ENCODE measurements at places on chromosomes 7 and 10.

GRCh38 chr7:157444011-157444842 lies 107.4 kb downstream of the DNAJB6 start:
- DNase-seq, result no peak

GRCh38 chr10:96685306-96685705 lies 35.0 kb downstream of the PIK3AP1 start:
- DNase-seq, result no peak

DNA sequence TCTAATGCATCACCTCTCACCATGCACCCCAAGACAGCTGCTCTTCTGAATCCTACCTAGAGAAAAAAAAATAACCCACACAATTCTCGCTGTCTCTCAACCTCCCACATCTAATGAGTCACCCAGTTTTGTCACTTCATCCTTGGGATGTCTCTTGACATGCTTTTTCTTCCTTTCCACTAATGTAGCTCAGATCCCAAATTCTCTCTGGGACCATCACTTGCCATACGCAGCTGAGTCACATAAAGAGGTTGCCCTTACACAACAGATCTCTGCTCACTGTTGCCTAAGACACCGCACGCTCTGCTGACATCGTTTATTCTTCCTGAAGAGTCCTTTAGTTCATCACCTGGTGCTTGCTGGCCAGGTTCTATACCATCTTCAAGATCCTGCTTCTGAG lies 606.0 kb upstream of the GALNT17 start:
- no peak for DNase-seq

DNA sequence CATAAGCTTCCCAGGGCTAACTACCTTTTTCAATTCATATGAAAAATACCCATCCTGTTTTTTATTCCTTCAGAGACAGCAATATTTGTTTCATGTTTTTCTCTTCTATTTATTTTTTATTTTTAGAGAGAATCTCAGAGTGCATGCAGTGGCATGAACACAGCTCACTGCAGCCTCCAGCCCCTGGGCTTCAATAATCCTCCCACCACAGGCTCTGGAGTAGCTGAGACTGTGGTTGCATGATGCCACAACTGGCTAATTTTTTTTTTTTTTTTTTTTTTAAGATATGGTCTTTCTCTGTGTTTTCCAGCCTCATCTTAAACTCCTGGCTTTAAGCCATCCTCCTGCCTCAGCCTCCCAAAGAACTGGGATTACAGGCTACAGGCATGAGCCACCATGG lies 296.7 kb upstream of the AKR1E2 start:
- no peak for DNase-seq

GRCh38 chr7:133320891-133321290 lies 68.0 kb downstream of the EXOC4 start:
- no peak for DNase-seq

DNA sequence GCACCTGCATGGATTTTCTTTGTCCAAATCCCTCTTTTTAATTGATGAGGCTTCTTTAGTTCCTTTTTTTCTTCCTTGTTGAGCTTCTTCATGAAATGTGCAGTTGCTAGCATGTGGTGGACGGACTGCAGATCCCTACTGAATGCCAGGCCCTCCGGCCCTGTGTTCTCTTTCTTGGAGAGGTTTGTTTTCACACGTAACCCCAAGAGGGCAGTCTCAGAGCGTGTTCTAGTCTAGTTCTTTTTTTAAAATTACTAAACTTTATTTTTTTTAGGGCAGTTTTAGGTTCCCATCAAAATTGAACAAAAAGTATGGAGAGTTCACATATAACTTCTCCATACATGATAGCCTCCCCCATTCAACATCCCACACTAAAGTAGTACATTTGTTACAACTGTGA lies 190.0 kb downstream of the CFTR start:
- DNase-seq, result no peak

DNA sequence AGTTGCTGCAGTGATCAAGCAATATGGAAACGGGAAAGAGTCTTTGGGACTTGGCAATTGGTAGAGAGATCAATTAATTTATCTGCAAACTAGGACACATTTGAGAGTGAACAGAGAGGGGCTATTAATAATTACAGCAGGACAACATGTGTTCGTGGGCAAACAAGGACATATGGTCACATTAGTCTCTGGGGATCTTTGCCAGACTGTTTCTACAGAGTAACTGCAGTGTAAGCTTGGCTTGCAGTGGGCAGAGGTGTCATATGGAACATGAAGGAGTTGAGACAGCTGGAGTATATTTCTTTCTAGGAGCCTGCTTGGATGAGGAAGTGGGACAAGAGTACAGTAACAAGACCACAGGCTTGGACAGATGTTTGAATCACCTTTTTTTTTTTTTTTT lies 232.1 kb upstream of the LYZL1 start:
- DNase-seq, result no peak

DNA sequence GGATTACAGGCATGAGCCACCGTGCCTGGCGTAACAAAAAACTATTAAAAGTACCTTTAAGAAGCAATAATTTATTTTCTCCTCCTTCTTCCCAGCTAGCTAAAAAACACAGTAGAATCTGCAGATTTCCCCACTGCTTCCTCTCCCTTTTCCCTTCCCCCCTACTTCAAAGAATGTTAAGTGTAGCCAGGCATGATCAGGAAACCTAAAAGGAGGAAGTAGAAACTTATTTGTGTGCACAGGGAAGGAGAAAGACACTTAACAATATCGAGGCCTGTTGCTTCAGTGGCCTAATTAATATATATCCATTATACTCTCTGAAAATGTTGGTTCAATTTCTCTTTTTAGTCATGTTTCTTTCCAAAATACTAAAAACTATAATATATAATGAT lies 127.7 kb downstream of the NRBF2 start:
- no peak for DNase-seq

DNA sequence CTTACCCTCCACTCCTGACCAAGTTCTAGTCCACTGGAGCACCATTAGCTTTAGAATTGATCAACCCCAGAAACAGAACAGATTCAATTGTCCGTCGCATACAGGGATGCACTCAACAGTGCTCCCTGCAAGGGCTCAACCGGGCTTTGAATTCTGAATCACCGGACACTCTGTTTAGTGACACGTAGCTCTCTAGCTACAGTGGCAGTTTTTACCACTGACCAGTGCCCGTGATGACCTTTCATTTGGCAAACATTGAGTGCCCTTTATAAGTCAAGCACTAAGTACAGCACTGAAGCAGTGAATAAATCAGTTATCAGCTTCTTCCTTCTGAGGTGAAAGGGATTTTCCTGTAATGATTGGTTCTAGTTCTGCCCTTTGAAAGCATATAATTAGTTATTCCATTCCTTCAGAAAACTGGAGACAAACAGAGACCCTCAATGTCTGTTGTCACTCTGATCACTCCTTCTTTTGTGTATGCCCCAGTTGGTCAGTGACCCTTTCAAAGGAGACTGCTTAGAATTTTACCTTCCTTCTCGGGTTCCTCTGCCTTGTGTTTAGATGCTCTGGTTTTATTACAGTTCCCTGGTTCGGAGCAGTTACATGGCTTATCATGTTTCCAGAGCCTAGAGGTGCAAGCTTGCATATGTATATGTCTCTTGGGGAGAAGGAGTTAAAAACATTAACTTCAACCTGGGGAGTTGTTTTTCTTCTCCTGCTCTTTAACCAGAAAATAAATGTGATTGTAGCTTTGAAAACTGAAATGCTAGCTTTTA lies 68.9 kb downstream of the ZNF365 start:
- no peak for DNase-seq

DNA sequence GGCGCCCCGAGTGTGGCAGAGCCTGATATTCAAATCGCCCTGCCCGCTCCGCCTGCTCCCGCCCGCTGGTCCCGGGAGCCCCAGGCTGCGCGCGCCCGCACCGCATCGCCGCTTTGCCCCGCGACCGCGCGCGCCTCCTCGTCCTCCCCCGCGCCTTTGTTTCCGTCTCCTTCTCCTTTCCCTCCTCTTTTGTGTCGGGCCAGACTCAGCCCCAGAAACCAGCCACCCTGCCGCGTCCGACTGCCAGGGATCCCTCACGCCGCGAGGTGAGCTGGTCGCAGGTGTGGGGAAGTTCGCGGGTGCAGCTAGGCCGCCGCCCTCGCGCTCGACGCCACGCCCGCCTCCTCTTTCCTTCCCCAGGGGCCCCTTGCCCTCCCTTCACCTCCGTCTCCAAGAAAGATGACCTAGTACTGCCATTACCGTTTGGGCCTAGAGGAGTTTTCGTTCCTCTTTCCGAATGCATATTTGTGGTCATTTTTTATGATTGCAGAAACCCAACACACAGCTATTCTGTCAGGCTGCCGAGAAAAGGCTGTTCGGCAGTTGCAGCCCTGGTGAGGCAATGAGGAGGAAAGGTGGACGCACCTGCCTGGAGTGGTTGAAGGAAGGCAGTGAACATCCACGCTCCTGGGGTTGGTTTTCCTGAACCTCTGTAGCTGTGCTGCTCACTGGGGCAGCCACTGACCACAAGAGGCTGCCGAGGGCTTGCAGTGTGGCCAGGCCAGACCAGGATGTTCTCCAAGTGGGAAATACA lies 107.3 kb downstream of the SNX10 start:
- DNase-seq, result no peak

- DNase-seq, result no peak
Observed at GRCh38 chr10:369221-369683, 234.0 kb downstream of the ZMYND11 start.

DNA sequence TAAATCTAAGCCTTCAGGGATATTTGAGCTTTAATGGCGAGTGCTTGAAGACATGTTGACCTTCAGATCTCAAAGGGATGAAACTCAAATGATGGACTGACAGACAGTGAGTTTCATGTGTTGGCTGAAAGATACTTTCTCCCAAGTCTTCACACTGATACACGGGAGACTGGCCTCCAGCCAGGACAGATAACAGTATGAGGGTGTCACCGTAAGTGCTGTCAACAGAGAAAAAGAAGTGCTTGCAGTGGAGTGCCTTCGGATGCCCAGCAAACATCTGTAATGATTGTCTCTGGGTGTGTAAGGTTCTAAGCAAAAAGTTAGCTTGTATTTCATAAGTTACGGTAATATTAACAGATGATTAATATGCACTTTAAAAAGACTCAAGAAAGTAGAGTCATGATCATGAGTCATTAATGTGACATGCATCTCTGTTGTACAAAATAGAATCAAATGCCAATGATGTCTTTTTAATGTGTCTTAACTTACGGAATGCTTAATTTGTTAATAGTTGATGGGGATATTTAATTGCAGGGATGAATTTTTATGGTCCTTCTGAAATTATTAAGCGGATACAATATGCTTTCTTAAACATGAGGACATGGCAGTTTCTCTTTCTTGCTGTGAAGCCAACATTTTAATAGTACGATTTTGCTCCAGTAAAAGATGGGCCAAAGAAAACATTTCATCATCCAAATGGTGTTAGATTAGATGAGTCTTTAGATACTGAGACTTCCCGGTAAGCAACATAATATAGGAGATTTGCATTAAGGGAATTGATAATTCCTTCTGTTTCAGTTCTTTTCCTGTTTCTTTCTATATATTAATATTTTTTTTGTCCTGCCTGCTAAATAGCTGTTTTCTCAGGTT lies 292.5 kb downstream of the GALNT17 start:
- no peak for DNase-seq

DNA sequence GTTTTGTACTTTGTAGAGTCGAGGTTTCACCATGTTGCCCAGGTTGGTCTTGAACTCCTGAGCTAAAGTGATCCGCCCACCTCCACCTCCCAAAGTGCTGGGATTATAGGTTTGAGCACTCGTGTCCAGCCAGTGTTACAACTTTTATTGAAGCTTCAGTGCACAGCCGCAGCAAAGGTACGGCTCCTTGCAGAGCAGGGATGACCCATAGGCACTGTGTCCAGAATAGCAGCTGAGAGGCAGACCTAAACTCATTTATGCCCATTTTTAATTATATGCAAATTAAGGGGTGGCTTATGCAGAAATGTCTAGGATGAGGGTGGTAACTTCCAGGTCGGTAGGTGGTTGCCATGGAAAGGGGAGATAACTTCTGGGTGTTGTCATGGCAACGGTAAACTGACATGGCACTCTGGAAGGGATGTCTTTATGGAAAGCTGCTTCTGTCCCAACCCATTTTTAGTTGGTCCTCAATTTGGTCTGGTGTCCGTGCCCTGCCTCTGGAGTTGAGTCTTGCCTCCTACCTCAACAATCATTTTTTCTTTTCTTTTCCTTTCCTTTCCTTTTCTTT lies 22.7 kb downstream of the NYAP1 start:
- no peak for DNase-seq

DNA sequence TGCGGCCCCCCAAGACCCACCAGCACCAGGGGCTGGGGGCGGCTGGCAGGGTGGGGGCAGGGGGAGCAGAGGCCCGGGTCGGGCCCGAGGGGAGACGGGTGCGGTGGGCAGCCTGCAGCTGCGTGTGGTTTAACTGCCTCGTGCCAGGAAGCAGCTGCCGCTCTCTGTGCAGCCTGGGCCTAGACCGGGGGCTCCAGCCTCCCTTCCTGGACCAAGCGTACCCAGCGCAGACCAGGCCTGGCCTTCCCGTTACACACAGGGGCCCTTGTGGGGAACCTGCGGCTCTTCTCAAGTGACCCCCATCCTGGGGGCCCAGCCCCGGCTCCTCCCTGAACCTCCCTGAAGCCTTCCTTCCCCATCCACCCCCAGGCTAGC lies 6.6 kb upstream of the INTS1 start:
- DNase-seq, result no peak

- no peak for DNase-seq
Observed at GRCh38 chr10:107496594-107496993, 332.1 kb upstream of the SORCS1 start.

DNA sequence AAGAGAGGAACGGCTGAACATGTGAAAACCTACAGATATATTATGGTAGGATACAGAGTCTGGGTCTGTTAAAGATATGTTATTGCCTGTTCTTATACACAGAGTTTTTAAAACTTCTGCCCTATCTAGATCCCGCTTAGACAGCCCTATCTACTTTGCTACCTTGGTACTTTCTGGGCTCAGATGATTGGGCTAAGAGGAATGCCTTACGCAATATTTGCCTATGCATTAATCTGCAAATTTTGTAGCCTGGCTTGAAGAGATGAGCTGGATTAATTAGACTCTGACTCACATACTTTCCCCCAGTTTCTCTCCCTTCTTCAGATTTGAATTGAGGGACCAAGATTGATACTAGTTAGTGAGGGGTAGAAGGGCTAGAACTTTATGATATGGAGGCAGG lies 33.6 kb upstream of the A1CF start:
- no peak for DNase-seq

- no peak for DNase-seq
Observed at GRCh38 chr7:128783143-128783861, 7.7 kb upstream of the OPN1SW start.

- no peak for DNase-seq
Observed at GRCh38 chr10:29591651-29591968, 43.2 kb downstream of the SVIL start.

GRCh38 chr7:149067869-149068268 lies 22.6 kb downstream of the ZNF786 start:
- DNase-seq, result no peak

DNA sequence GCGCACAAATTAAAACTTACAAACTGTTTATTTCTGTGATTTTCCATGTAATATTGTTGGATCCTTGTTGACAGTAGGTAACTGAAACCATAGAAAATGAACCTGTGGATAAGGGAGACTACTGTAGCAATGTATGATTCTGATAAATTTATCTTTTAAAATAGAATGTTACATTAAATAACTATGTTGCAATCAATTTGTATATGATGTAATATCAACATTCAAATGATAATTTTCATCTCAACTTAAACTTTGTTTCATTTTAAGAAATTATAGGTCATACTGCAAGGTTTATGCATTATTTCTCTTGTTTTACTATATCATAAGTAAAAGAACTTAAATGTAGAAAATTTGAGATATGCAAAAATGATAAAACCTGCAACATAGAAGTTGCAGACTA lies 718.0 kb upstream of the MBL2 start:
- no peak for DNase-seq

GRCh38 chr10:93945819-93946218 lies 47.9 kb upstream of the PLCE1 start:
- no peak for DNase-seq

GRCh38 chr10:12531305-12532220 lies 182.2 kb downstream of the CAMK1D start:
- DNase-seq, result no peak

All from NCI-H2081 treated with DMSO at 0.1 percent for 48 hours (cell line).